ENCODE measurements at places on chromosomes 1 and 21.

DNA sequence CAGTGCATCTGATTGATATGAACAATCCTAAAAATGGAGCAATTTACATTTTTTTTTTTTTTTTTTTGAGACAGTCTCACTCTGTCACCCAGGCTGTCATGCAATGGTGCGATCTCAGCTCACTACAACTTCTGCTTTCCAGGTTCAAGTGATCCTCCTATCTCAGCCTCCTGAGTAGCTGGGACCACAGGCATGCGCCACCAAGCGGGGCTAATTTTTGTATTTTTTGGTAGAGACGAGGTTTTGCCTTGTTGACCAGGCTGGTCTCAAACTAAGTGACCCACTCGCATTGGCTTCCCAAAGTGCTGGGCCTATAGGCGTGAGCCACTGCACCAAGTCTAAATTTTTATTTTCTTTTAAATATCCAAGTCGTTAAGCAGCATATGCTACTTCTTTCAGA, 109.0 kb downstream of the FAF1 start:
- no peak for DNase-seq

- no peak for DNase-seq
Observed at GRCh38 chr1:8011016-8011415, 15.1 kb downstream of the ERRFI1 start.

DNA sequence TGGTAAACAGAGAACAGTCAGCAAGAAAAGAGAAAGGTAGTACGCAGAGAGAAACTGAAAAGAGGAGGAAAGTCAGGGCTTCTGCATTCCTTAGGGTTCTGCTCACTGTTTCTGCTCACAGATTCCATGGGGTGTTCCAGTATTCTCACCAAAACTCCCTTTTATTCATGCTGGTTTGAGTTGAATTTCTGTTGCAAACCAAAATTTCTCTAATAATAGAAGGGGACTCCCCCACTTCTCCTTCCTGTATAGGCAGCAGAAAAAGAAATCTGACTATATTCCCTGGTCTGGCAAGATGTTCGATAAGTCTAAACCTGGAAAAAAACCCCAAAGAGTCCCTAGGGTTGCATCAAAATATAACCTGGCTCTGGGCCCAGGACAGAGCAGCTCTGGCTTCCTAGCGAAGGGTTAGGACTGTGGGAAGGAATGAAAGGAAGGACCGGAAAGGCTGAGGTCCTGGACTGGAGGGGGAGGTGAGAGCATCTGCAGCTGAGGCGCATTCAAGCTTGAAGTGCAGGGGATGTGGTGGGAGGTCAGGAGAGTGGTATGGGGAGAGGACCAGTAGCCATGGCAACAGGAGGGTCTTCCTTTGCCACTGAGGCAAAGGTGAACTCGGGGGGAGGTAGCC, 18.8 kb upstream of the RGS16 start:
- DNase-seq, result no peak

GRCh38 chr1:228157729-228158126, 7.9 kb upstream of the IBA57 start:
- no peak for DNase-seq

DNA sequence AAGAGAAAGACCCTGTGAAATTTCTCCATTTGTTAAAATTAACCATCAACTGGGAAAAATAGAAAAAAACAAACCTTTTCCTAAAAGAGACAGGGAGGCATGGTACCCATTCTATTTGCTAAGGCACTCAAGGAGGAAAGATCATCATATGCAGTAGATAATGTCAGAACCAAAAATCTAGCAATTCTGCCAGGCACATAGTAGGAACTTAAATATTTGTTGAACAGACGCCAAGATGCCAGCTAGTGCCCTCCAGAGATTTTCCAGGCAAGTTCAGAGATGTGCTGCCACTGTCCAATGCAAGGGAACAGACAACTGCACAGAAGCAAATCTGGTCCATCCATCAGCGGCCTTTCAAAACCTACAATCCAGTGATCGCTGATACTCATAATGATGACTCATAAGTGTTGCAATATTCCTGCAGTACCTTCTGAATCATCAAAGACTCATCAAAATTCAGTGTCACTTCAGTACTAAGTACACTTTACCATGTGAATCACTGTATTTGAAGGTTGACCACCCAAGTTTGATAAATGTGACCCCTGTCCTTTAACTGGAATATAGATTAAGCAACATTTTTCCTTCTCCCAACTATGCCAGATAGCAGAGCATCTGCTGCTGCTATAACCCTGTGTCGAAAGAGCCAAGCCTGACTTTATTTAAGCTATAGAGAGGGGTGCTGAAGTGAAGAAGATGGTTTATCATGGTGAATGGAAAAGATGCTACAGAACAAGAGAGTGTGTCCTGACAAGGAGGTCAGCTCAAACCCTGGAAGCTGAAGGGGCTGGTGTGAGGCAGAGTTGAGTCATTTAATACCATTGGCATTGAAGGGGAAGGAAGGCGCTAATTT, 99.1 kb downstream of the MT1HL1 start:
- DNase-seq, result no peak

DNA sequence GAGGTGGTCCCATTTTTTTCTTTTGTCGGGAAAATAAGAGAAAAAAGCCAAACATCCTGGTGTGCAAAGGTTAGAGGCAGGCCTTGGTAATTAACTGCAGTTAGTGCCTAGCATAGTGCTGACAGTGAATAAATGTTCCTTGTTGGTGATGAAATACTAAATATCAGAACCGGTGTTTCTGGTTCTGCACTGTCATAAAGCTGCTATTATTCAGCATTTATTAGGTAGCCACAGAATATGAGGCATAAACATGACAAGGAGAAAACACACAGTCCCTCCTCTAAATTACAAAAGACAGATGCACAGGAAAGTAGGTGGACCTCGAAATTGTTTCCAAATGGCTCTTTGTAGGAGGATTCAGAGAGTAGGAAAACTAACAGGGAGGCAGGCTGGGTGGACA, 122.0 kb upstream of the ADGRL2 start:
- DNase-seq, result no peak

GRCh38 chr21:37871121-37871862, 45.0 kb downstream of the KCNJ6 start:
- no peak for DNase-seq

- peak; percentile 49 for DNase-seq
Observed at GRCh38 chr1:26540351-26540750, 10.8 kb downstream of the RPS6KA1 start.

DNA sequence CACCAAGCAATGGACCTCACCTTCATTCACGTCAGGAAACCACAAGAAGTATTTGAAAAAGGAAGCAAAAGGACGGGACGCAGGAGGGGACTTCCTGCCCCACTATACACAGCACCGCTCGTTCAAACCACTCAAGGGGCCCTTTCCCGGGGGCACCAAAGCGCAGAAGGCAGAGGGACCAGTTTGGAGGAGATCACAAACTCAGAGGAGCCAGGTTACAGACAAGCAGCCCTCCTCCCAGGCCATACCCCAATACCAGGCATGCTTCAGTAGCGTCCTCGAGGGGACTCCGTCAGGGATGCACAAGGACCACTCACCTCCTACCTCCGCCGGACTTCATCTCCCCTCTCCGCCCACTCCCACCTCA, 685 bp downstream of the CRTC2 start:
- peak; percentile 63 for DNase-seq

- no peak for DNase-seq
Observed at GRCh38 chr1:39850606-39851216, 32.6 kb downstream of the TRIT1 start.

GRCh38 chr1:242754125-242754524, 229.6 kb upstream of the PLD5 start:
- no peak for DNase-seq

GRCh38 chr1:3237570-3237969, 168.6 kb downstream of the PRDM16 start:
- no peak for DNase-seq

- DNase-seq, result no peak
Observed at GRCh38 chr1:18633422-18634155, 2.9 kb downstream of the PAX7 start.

DNA sequence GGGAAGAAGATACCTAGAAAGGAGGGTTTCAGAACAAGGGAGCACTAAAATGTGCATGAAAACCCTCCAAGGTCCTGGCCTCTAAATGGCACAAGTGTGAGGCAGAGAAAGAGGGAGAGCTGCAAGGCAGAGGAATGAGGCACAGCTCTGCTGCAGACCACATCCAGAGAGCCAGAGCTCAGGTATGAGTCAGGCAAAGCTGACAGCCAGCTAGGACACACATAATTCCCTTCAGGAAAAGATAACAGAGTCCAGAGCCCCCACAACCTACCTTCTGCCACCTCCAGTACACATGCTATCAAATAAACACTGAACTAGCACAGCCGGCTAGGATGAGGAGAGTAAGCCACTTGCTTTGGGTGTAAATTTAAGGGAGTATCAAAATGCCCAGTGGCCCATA, 62.2 kb downstream of the HSF2BP start:
- no peak for DNase-seq

GRCh38 chr1:114627107-114627506, 42.7 kb downstream of the DENND2C start:
- no peak for DNase-seq

GRCh38 chr1:160963521-160963920, 8.9 kb upstream of the ITLN2 start:
- no peak for DNase-seq

DNA sequence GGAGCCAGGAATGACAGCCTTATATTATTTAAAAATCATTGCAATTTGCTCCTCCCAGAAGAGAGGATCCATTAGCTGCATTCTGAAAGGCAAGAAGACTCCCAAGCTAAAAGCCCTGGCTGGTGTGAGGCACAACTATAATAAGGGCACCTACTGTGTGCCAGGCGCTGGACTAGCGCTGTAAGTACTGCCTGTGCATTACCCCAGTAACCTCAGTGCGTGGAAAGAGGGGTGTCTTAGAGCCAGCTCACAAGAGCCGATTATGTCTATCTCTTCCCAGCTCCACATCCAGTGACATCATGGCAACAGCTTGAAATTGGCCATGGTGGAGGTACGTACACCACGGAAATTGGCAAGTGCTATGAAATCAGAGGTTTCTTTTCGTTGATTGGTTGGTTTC, 141.7 kb upstream of the IRF2BP2 start:
- no peak for DNase-seq

- DNase-seq, result no peak
Observed at GRCh38 chr1:54125386-54126070, 27.3 kb downstream of the CDCP2 start.

DNA sequence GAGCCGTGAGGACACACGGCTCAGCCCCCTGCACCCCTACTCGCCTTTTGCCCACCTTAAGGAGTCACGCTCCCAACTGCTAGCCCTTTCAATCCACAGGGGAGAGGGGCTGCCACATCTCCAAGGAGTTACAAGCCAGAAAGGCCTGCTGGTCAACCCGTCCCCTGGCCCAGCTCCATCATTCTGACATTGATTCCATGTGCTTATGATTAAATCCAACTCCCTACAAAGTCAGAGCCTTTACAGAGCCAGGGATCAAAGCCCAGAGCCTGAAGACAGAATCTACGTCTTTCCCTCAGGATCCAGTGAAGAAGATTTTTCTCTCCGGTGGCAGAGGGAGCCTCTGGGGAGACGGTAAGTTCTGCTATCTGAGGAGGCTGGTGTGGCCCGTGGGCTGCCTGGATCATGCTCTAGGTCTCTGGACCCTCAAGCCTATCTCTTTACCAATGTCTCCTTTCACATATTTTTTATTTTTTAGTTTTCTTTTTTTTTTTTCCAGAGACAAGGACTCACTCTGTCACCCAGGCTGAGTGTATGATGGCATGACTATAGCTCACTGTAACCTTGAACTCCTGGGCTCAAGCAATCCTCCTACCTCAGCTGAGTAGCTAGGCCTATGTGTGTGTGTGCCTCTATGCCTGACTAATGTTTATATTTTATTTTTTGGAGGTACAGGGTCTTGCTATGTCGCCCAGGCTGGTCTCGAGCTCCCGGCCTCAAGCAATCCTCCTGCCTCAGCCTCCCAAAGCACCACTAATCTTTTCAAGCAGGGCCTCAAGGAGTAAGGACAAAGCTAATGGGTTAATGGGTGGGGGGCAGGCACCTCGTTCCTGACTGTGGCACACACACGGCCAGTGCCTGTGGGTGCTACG, 61.3 kb downstream of the SLC66A1 start:
- no peak for DNase-seq

DNA sequence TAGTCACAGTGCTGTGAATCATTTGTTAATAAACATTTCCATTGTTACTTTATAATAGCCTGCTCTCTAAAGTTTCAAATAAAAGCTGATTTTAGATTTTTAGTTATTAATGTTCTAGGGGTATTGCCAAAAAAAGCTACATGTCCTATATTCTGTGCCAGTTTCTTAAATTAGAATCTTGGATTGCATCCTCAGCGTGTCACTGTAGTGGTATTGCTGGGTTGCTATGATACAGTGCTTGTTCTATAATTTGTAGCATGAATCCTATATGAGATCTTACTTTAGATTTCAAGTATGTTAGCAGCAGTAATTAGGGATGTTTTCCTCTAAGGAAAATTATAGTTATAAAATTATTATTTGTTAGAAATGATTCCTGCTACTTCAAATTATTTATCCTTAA, 16.4 kb downstream of the PPP2R5A start:
- no peak for DNase-seq

DNA sequence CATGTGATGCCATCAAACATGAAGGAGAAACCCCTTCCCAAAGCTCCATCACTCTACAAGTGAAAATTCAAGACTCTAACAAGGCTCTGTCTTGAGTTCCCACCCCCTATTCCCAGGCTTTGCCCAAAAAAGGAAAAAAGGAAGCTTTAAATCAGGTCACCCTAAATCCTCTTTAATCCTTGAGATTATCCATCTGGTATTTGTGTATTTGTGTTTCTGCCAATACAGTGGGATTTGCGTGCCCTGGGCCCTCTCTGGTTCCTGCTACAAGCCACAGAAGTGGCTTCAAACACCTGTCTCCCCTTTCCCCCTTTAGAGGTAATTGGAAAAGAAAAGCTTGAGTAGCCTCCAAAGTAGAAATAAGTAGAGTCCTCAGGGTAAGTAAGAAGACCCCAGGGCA, 120.4 kb downstream of the EDEM3 start:
- no peak for DNase-seq

DNA sequence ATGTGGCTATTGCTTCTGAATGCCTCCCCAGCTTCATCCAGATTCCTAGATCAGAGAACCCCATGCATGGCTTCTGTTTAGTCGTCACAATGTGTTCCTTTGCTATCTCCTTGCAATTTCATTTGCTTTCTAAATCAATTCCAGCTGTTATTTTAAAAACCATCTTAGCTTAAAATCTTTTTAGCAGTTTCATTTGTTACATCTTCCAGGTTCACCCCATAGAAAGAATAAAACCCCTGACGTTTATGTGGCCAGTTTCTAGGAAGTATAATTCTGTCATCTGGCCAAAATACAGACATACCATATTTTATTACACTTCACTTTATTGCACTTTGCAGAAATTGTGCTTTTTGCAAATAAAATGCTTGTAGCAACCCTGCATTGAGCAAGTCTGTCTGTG, 278.4 kb downstream of the PTPRC start:
- DNase-seq, result no peak

DNA sequence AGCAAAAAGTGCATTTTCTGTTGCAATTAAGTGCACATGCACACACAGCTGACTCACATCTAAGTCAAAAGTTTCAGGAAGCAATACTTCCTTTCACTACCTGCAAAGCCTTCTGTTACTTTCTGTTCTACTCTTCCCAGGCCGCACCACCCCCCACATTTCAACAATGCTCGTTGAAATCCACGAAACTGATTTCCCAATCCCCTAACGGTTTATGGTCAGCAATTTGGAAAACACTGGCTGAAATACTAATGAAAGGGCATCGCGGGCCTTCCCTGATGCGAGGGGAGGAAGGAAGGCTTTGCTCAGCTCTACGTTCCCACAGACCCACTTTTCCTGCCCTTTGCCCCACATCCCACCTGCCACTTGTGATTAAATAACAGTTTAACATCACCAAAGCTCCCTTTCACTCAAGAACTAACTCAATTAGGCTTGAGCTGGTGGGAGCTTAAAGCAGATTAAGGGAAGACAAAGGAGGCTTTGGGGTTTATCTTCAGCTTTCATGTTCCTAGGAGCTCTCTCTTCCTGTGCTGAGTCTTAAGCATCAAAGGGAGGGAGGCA, 243.2 kb upstream of the RAB4A start:
- peak; percentile 53 for DNase-seq
